ENCODE measurements at places on chromosomes 3 and 15.
A peak's percentile ranks its signal among the peaks of the same experiment; 100 is the strongest.

- peak; percentile 75 for DNase-seq
Observed at GRCh38 chr3:136919799-136920580, 37.8 kb upstream of the IL20RB start.

DNA sequence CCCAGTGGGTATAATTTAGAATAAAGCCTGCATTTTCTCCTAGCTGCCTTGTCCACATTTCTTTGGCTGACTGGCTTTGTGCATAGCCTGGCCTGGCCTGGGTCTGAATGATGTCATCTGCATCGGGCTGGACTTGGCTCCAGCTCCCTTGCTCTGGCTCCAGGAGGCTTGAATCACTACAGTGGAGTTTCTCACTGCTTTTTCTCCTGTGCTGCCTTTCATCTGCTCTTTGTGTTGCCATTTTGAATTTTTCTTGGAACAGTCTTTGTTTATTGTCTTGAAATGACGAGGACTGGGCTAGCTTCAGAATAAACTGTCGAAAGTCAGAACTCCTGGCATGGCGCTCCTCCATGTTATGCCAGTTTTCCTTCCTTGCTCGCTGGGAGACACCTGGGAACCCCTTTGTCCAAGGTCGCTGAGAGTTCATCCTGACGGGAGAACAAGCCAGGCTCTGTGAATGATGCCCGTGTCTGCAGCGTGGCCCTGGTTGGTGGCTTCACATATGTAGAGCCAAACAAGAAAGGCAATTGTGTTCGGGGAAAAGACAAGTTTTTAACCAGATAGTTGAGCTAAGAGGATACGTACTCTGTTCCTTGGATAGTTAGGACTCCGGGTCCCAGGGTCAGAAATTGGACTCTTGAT, 258.9 kb downstream of the PDZRN3 start:
- DNase-seq: no peak

DNA sequence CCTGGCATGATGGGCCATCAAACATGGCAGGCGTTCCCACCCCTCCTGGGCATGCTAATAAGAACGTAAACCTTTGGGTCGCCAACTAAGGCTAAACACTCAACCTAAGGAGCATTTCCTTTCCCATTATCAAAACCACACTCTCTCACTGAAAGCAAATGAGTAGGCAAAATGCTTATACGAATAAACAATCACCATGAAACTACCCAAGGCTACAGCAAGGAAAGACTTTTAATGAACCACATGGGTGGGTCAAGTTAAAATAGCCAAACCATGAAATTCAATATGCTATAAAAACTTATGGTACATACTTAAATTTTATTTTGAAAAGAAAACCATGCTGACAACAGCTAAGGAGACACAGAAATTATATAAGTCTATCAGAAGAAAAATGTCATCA, 180.6 kb downstream of the OSBPL10 start:
- DNase-seq: no peak

DNA sequence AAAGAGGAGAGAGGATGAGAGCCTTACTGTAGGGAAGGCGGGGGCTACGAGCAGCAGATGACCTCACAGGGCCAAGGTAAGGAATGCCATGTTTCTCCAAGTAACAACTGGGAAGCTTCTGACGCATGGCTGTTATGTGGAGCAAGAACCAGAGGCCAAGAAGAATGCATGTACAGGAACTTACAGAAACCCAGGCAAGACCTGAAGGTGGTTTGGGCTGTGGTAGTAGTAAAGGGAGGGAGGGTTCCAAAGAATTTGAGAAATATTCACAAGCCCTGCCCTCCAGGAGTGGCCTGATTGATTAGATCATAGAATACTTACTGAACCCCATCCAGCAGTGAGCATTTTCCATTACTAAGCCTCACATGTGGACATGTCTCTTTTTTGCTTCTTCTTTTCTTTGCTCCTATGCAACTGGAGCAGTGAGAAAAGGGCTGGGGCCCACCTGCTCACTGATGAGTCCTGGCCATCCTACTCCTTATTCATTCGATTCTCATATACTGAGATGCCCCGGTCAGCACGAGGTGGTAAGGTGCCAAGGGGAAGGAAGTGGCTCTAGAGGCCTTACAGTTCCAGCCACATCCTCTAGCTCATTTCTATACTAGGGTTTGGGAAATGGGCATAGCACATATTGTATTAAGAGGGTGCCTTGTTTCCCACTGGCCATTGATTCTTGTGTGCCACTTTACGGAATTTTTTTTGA, 8.3 kb upstream of the SLC12A8 start:
- no peak for DNase-seq

DNA sequence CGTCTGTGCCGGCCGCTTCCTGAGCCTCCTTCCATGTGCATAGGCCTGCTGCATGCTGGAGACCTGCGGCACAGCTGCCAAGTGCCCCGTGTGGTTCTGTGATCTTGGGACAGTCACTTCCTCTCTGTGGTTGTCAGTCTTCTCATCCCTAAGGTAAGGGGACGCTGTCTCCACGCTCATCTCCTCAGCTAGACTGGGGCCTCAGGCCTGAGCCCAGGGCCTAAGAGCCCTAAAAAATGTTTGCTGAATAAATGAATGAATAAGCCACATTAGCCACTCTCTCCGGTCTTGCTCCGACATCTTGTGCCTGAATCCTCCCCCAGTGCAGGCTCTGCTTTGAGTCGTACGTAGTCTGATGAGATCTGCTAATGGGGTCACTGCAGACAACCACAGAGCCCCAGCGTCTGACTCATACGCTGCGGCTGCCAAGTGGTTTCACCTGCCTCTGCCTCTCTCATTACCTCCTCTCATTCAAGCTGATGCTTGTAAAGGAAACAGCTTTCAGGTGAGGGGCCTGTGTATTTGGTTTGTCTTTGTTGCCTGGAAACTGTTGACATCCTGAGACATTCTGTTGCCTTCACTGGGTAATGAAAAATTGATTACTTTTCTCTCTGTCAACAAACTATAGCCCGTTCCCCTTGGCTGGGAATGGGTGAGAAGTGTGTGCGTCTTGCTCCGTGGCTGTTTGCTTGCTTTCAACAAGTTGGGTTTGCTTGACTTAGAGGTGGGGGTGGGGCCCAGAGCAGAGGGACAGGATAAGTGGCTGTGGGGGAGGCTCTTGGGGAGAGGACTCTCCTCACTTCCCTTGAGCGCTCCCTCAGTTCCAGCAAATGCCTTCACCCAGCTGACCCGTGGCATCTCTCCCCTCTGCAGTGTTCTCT, 15.9 kb downstream of the RPLP1 start:
- DNase-seq: peak; percentile 95

DNA sequence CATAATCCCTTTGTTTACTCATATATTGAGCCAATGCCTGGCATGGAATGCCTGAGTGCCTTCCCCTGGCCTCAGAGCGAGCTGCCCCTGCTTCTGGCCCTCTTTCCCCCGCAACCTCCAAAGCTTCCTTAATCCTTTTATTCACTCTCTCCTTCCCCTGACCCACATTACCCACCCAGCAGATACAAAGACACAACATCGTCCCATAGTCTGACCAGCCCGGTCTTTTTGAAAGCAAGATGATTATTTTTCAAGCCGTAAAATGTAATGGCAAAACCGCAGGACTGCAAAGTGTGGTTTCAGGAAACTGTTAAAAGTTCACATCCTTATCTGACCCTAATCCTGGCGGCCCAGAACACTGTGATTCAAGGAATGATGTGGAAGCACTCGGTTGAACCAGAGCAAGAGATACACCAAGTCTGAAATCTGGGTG, 78.4 kb upstream of the LRTM1 start:
- no peak for DNase-seq

- DNase-seq: no peak
Observed at GRCh38 chr3:98262046-98262445, 2.0 kb upstream of the OR5H6 start.

DNA sequence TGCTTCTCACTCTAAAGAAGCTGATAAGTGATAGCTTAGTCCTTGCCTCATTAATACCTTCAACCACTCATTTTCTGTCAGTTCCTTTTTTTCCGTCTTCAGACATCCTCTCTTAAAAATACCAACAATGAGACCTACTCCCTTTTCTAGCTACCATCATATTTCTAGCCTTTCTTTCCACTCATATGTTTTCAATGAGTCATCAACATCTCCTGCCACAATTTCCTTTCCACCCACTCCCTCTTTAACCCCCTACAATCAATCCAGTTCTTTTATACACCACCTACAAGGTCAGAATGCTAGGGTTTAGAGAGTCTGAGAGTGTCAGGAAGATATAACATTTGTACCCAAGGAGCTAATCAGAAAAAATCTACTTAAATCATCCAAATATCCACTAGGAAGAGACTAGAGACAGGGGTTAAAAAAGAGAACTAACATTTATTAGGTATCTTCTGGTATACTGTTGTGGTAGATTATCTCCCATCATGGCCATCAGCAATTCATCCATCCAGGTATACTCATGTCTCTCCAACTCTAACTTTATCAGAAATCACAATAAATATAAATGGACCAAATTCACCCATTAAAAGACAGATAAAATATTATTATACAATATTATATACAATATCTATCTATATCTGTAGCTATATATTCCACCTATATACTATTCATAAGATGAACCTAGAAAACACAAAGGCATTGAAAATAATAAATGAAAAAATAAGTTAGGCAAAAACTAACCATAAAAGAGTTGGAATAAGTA, 42.5 kb downstream of the MYLK start:
- DNase-seq: no peak

- DNase-seq: no peak
Observed at GRCh38 chr3:150329408-150329807, 78.7 kb upstream of the TSC22D2 start.

DNA sequence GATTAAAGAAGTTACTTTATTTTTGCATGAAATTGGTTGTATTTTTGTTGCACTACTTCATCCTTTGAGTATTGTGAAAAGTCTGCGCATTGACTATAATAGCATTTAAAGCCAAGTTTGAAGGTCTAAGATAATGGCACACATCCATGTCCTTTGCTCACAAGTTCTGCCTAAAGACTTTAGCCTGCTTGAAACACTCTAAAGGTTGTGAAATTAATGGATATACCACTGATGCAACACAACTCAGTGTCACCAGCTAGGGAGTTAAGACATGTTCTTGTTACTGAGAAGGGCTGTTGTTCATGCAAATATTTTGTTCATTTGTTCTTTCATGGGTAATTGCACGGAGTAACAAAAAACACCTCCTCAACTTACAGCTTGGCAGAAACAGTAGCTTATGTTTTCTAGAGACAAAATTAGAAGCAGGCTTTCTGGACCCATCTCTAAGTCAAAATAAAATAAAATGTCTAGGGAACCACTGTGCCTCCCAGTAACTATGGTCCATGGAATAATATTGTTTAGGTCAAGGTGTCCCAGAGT, 83.9 kb downstream of the PPARG start:
- no peak for DNase-seq

DNA sequence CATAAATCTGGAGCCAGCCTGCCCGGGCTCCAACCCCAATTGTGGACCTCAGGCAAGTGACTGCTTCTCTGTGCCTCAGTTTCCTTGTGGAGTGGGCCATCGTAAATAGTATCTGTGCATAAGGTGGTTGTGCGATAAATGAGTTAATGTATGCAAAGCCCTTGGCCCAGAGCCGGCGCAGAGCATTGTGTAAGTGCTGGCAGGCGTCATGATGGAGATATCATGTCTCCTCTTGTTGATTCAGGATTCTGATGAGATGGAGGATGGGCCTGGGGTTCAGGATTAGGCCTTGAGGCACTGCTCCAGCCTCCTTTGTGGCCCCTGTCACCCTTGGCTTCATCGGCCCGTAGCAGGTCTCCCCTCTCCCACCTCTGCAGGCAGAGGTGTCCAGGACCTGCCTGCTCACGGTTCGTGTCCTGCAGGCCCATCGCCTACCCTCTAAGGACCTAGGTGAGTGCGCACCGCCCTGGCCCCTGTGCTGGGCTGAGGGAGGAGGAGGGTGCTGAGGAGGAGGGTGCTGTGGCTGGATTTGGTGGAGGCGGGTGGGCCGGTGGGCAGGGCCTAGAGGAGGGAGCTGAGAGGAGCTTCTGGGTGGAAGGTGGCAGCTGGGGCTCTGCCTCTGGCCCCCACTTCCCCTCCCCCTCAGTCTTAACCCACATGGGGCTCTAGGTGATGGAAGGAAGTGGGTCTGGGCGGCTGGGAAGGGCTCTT, 1.3 kb downstream of the PLA2G4B start:
- DNase-seq: no peak

GRCh38 chr3:188411750-188412149, 257.8 kb downstream of the LPP start:
- DNase-seq: no peak

DNA sequence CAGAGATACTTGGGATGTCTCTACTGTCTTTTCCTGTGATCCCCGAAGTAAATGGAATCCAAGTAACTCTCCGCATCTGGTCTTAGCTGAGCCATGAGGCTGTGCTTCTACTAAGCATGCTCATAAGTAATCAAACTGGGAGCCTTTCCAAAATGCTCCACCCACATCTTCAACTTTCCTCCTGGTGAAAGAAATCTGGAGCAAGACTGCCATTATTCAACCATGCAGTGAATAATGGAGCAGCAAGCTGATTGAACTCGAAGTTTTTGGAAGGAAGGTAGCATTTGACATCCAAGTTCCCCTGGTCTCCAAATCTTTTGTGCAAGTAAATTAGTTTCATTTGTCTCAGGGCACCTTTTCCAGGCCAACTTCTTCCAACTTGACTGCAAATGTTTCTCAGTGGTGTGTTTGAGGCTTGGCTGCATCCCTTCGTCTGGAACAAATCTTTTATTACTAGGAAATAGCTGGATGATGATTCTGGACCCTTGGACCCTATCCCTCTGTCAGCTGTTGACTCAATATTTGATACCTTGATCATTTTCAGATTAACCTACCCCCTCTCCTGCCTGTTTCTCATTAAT, 19.4 kb downstream of the GXYLT2 start:
- DNase-seq: no peak

- no peak for DNase-seq
Observed at GRCh38 chr3:13616359-13616758, 67.4 kb downstream of the FBLN2 start.

DNA sequence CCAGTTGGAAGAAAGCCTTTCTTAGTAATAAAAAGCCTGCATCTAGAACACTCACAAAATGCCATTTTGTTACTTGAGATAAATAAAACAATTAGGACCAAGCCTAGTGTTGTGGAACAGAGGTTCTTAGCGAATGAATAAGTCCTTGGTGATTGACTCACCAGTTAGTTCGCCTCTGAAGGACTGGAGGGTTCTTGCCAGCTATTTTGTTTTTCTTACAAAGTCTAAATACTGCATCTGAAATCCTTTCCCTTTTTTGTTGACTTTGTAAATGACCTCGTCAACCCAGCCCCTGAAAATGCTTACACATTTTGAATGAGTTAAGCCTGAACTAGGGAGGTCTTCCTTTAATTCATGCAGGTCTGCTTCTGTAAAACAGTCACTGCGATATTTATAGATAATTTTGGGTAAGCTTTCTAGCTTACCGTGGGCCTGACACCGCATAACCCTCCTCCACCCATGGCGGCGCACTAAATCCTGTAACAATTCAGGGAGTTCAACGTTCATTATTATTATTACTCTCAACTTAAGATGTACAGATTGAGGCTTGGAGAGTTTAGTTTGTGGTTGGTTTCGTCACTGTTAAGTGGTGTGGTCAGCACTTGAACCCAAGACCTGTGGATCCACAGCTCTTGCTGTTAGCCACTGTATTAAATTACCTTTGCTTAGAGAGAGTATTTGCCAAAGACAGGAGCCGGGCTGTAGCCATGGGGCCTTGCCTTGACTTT, 45.0 kb upstream of the SACM1L start:
- no peak for DNase-seq

- no peak for DNase-seq
Observed at GRCh38 chr15:101105059-101105891, 146.6 kb downstream of the CHSY1 start.

- no peak for DNase-seq
Observed at GRCh38 chr15:81776976-81777375, 268.8 kb downstream of the MEX3B start.
